ENCODE measurements at places on chromosomes 3 and 15.

- no peak for DNase-seq
These were observed 60.5 kb downstream of the SLMAP start for GRCh38 chr3:57816471-57817095.

DNA sequence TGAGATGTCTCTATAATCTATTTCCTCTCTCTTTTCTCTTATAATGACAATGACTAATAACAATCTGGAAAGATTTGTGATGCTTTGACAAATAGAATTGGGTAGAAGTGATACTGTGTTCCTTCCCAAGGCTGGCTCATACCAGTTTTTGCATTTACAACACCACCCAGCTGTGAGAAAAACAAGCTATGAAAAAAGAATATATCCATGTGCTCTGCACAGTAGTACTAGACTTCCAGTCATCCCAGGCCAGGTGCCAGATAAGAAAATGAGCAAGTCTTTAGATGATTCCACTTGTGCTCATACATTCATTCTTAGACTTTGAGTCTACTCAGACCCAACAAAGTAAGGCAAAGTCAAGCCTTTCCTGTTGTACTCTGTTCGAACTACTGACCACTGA, 350.2 kb upstream of the POU1F1 start:
- DNase-seq: no peak

GRCh38 chr3:99549957-99550603, 88.3 kb upstream of the COL8A1 start:
- no peak for DNase-seq

DNA sequence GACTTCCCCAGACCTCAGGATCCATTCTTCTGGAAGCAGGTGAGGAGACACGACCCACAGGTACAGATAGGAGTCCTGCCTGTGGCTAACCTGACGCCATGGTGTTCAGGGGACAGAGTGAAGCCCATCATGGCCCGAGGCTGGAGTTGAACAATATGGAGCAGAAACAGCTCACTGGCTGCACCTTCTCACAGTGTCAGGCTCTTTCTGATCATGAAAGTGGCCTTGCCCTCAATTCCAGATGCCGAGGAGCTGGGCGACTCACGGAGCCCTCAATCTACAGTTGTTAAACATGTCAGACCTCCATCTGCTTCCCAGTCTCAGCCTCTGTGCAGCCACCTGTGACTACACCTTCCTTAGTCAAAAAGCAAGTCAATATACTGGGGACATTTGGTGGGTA, 110.8 kb upstream of the SMAD3 start:
- DNase-seq: no peak

DNA sequence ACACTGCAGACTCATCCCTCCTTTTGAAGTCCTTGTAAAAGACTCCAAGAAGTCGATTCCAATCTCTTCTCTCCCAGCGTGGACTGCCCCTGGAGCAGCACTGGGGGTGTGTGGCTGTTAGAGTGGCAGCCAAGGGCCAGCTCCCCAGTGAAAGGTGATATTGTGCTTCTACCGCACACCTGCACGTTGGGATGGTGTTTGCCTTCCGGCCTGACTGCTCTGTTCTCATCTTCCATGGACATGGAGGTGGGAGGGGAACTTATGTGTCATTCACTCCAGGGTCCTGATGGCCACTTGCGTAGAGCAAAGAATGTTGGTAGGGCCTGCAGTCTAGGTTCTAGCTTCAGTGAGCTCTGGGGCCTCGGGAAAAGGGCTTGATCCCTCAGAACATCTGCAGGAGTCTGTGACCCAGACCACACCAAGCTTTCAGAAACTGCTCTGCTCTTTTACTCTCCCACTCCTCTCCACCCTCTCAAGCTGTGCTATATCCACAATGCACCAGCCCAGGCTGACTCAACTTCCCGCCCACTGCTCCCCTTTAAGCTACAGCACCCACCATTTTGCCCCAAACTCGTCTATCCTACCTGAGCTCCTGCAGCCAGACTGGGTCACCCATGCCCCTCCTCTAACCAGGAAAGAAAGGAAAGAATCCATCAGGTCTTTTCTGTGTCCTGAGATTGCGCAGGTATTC, 31.3 kb downstream of the LIPC start:
- DNase-seq: no peak

DNA sequence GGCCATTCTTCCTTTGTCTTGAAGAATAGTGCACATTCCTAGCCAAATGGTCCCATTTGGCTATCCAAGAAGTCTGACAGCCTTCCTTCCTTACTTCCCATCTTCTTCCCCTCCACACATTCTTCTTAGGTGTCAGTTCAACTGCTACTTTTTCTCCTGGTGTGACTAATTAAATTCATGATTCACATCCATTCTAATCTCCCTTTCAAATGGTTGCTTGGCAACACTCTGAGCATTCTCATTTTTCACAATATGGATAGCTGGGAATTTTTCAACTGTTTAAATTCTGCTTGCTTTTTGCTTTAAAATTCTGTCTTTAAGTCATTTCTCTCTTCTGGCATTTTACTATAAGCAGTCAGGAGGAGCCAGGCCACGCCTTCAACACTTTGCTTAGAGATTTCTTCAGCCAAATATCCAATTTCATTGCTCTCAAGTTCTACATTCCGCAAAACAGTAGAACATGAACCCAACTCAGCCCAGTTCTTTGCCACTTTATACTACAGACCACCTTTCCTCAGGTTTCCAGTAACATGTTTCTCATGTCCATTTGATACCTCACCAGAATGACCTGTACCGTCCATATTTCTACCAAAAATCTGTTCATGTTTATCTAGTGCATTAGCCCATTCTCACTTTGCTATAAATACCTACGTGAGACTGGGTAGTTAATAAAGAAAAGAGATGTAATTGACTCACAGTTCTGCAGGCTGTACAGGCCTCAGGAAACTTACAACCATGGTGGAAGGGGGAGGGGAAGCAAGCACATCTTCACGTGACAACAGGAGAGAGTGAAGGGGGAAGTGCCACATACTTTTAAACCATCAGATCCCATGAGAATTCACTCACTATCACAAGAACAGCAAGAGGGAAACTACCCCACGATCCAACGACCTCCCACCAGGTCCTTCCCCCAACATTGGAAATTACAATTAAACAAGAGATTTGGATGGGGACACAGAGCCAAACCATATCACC, 31.9 kb upstream of the MCF2L2 start:
- no peak for DNase-seq

- no peak for DNase-seq
These were observed 57.6 kb upstream of the PLXND1 start for GRCh38 chr3:129663930-129664646.

- DNase-seq: no peak
These were observed 82.2 kb upstream of the THBS1 start for GRCh38 chr15:39498629-39499028.

- DNase-seq: no peak
These were observed 353.8 kb downstream of the FGF12 start for GRCh38 chr3:192373586-192373985.

DNA sequence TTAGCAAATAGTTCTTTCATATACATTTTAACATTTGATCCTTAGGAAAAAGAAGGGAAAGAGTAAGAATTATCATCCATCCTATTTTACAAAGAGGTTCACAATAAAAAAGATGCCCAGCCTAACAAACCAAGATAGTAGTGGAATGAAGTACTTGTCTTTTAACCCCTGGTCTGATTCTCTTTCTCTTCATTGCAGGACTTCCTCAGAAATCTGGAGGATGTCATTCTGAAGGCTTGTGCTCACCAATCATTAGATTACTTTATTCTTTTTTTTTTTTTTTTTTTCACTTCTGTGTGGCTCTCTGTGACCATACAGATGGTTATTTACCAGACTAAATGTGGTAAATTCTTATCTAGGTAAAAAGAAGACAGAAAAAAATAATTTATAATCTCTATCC, 7.0 kb downstream of the HDGFL3 start:
- DNase-seq: no peak

GRCh38 chr3:129651435-129652202, 45.1 kb upstream of the PLXND1 start:
- no peak for DNase-seq

DNA sequence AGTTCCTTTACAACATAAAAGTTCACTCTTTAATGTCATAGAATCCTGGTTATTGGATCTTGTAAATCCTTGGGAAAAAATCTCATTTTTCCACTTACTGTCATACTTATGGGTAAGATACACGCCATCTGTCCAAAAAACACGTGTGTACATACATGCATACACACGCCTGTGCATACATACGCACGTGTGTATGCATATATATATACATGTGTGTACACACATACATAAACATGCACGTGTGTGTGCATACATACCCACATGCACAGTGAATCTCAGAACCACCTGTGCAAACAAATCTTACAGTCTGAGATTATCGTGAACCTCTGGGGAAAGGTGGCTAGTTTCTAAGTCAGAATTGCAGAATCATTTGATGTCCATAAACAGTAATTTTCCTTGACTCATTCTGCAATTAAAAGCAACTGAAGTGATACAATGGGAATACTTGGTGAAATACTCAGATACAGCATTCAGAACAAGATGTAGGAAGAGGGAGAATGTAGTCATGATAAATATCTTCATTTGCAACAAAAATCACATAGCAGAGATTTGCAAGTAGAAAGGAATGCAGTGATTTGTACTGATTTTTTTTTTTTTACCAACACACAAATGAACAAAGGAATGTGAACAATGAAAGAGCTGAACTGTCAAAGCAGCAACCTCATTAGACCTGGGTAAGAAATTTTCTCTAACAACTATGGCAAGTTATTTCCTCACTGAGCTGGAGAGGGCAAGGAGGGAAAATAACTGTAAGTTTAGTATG, 160.6 kb upstream of the POU1F1 start:
- DNase-seq: no peak

- DNase-seq: no peak
These were observed 48.9 kb upstream of the POLG start for GRCh38 chr15:89383365-89384175.

DNA sequence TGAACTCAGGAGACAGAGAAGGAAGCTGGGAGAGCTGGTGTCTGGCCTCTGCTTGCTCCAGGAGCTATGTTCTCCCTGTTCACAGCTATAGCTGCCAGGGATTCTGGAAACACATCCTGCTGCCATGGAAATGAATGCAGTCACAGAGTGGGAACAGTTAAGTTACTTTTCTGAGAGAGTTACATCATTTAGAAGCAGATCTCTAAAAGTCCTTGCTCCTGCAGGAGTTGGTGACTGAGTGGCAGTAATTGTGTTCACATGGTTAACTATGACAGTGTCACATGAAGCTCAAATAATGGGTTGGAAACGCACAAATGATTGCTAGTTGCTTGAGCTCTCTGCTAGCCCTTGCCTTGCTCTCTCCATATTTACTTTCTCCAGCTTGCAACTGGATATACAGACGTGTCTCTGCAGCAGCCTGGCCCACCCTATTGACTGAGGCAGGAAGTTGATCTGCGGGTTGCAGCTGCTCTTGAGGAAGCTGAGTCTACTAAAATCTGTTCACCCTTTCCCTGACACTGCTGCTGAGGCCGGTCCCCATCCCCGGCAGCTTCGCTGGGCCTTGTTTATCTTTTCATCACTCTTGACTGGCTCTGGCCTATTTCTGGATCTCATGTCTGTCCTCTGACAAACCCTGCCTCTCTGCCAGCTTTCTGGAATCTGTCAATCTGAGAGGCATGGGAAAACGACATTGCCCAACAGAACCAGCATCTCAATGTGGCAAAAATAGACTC, 16.7 kb upstream of the ISLR start:
- no peak for DNase-seq

DNA sequence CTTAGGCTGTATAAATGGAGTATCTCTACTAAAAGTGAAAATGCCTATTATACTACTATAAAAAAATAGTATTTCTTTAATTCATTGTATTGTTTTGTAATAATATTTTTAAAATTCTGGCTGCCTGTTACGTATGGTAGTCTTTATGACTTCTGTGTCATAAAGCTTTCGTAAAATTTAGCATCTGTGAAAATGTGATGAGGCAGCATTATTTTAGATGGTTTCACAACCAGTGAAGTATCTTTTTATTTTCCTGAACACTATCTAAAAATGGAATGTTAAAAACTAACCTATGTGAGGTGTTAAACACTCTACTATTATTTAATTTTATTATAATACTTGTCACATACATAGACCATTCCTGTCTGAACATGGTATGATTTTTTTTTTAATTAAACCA, 46.2 kb downstream of the LRCH3 start:
- no peak for DNase-seq
